ENCODE measurements at places on chromosomes 4 and X. TPM values are rescaled to one million over a fixed set of nuclear protein-coding genes. Genes with fewer than 3 reads are reported as not detected.

- DNase-seq, result no peak
Observed at GRCh38 chr4:7519638-7520376, 85.1 kb upstream of the PSAPL1 start.

- DNase-seq, result no peak
Observed at GRCh38 chr4:53633608-53634007, 42.3 kb upstream of the LNX1 start.

DNA sequence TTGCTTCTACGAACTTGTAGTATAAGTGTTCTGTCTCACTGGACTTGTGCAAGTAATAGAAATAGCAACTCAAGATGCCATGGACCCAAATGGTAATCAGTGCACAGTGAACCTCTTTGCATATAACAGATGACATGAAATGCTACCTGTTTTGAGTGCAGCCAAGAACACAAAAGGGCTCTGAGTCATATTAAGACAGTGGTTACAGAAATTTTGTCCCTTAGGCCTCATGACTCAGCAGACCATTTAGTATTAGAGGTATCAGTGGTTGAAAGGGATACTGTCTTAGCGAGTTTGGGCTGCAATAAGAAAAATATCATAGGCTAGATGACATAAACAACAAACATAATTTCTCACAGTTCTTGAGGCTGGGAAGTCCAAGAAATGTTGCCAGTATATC lies 502.9 kb upstream of the PCDH10 start:
- DNase-seq, result peak; percentile 0

DNA sequence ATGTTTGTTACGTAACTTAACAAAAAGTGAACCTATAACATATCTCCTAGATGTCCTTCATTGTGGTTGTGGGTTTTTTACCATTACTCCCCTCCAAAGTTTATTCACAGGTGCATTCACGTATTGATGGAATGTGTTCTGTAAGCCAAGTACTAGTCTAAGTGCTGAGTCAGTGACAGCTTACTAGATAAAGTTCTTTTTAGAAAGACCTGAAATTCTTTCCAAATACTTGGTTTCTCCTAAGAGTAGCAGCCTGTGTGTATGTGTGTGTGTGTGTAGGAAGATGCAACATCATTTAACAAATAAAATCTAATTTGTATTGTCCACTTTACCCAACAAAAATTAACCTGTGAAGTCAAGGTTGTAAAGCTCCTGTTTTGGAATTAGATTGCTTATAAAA lies 22.1 kb downstream of the NAP1L5 start:
- no peak for DNase-seq

DNA sequence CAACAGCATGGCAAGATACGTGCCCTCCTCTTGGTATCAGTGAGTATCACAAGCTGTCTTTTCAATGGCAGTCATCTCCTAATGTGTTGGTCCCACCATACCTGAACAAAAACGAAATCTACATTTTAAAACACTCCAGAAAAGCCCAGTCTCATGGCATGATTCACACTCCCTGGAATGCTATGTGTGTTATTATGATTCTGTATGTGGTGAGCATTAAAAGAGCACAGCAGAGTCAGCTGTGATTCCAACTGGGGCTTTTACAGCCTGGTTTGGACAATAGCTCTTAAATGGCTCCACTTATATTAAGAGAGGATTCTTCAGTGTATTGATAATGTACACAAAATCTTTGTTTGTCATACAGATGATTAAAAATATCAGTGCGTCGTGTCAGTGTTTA lies 274.1 kb upstream of the GK2 start:
- peak; percentile 49 for DNase-seq

DNA sequence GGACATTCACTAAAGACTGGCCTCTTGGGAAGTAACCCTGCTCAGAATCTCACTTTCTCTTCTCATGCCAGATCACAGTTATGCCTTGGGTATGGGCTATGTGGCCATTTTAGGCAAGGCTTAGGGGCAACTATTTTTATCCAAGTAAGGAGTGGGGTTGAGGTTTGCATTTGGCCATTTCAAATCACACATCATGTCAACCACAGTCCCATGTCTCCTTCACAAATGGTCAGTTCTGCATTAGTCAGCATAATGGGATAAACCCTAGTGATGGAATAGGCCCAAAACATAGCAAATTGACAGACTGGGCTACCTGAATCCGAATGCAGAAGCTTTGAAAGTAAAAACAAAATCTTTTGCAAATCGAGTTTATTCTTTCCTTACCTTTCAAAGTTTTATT lies 827 bp upstream of the RTL3 start:
- no peak for DNase-seq

DNA sequence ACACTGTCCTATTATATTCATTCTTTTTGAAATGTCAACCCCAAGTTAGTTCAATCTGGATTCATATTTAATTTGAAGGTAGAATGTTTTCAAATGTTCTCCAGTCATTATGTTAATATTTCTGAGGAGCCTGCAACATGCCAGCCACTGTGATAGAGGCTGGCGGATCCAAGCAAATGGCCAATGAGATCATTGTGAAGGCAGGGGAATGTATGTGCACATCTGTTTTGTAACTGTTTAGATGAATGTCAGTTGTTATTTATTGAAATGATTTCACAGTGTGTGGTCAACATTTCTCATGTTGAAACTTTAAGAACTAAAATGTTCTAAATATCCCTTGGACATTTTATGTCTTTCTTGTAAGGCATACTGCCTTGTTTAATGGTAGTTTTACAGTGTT lies 1.6 kb downstream of the CXCL1 start:
- DNase-seq, result no peak

DNA sequence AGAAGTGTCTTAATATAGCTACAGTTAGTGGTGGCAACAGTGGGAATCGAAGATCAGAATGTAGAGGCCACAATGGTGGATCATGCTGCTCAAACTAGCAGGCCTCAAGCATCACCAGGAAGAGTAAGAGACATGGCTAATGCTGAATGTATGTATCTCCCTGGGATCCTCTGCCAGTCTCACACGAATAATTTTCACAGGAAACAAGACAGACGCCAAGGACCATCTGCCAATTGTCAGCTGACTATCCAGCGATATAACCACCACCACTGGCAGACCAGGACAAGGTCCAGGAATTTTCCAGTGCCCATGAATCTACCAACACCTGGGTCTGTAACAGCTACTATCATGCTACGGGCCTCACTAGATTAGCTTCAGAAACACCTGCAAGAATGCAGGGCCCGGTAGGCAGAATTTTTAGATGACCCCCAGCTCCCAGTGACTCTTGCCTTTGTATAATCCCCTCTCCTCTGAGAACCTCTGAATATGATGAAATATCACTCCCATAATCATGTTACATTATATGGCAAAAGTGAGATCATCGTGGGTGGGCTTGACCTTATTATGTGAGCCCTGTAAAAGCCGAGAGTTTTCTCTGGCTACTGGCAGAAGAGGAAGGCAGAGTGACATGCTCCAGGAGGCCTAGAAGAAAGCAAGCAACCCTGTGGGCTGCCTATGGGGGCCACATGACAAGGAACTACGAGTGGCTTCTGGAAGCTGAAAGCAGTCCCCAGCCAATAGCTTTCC lies 429.8 kb downstream of the BCOR start:
- no peak for DNase-seq

- DNase-seq, result no peak
Observed at GRCh38 chr4:15873117-15873516, 65.4 kb downstream of the FGFBP1 start.

- DNase-seq, result no peak
Observed at GRCh38 chrX:136755411-136755810, 25.3 kb downstream of the ARHGEF6 start.

- DNase-seq, result no peak
Observed at GRCh38 chrX:151398346-151398745, 1.3 kb downstream of the VMA21 start.

Gene TET2
- 3.2 TPM for total RNA-seq

Gene GBA3
- total RNA-seq, result not detected

Gene GAGE12D
- total RNA-seq, result not detected

Gene TCEANC
- 2.2 TPM for total RNA-seq

Gene ATOH1
- total RNA-seq, result not detected

Gene PPARGC1A
- 0.27 TPM for total RNA-seq

Gene CXCL1
- 21.4 TPM for total RNA-seq

Gene TMEM31
- not detected for total RNA-seq

Gene DMRTC1
- total RNA-seq, result not detected

Gene COX18
- total RNA-seq, result 10.9 TPM

All from Daoy (cell line).